ENCODE measurements at places on chromosomes 1 and 21.

DNA sequence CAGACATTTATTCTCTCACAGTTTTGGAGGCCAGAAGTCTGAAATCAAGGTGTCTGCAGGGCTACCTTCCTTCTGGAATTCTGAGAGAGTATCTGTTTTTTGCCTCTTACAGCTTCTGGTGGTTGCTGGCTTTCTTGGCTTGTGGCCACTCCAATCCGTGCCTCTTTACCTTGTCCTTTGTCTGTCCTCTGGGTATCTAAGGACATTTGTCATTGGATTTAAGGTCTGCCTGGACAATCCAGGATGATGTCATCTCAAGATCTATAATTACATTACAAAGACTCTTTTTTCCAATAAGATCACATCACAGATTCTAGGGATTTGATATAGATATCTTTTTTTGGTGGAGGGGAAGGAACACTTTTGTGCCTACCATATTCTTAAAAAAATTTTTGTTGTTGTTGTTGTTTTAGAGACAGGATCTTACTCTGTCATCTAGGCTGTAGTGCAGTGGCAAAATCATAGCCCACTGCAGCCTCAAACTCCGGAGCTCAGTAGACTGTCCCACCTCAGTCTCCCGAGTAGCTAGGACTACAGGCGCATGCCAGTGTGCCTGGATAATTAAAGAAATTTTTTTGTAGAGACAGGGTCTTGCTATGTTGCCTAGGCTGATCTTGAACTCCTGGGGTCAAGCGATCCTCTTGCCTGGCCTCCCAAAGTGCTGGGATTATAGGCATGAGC, 61.9 kb downstream of the XPR1 start:
- no peak overlapping the region for H3K27ac ChIP-seq
- no peaks in the 10 kb centered on the region for H3K27me3 ChIP-seq
- no peak overlapping the region for H3K4me3 ChIP-seq
- H3K4me1 ChIP-seq, result peaks cover 45% of the 10 kb centered on the region

DNA sequence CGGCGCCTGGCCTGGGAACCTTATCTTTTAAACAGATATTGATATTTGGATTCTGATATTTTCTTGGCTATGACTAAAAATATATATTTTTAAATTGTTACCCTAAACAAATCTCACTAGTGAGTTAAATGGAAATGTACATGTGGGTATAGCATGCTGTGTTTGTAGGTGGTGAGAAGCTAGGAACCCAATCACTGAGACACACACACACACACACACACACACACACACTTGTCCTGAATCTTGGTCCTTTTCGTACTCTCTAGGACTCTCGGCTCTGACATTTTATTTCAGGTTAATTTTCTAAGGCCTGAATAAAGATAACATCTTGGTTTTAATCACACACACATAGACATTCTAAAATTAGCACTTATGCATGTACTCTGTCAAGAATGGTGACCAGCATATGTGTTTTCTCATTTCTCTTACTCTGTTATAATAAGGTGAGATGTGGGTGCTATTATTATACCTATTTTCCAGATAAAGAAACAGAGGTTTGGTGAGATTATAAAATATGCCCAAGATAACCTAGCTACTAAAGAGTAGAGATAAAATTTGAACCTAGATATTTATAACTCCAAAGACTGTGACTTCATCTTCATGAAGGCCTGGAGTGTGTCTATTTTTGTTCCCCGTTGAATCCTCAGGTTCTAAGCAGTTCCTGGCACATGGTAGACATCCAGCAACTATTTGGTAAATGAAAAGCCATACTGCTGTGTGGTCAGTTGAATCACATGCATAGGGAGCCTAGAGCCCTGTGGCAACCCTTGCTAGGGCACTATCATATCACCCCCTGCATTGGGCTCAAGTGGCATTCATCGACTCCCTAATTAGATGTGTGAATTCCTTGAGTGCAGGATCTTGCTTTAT, 85.0 kb upstream of the RAB3GAP2 start:
- peaks cover 20% of the 10 kb centered on the region for H3K27me3 ChIP-seq
- H3K4me1 ChIP-seq, result no peaks in the 10 kb centered on the region
- no peak overlapping the region for H3K4me3 ChIP-seq
- no peak for DNase-seq
- no peaks in the 10 kb centered on the region for H3K36me3 ChIP-seq
- no peak overlapping the region for H3K27ac ChIP-seq

GRCh38 chr1:49050041-49050440, 273.4 kb upstream of the BEND5 start:
- H3K27ac ChIP-seq, result no peak overlapping the region
- no peaks in the 10 kb centered on the region for H3K36me3 ChIP-seq
- no peak overlapping the region for H3K4me3 ChIP-seq
- H3K27me3 ChIP-seq, result no peaks in the 10 kb centered on the region

DNA sequence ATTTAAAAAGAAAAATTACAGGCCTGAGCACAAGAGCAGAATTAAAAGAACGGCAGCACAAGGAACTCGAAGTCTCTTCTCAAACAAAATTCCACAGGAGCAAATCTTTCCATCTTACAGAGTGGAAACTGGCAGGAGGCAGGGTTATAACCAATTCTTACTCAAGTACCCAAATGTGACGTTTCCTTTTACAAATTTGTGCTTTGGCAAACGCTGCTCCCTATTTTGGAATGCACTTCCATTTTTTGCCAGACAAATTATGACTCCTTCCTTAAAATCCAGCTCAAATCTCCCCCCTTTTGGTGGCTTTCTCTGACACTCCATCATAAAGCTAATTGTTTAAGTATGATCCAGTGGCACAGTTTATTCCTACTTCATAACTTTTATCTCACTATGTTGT, 7.8 kb downstream of the ERI3 start:
- no peaks in the 10 kb centered on the region for H3K27me3 ChIP-seq
- DNase-seq, result no peak
- H3K4me3 ChIP-seq, result no peak overlapping the region
- H3K4me1 ChIP-seq, result peaks cover 44% of the 10 kb centered on the region
- H3K36me3 ChIP-seq, result peaks cover 2% of the 10 kb centered on the region

DNA sequence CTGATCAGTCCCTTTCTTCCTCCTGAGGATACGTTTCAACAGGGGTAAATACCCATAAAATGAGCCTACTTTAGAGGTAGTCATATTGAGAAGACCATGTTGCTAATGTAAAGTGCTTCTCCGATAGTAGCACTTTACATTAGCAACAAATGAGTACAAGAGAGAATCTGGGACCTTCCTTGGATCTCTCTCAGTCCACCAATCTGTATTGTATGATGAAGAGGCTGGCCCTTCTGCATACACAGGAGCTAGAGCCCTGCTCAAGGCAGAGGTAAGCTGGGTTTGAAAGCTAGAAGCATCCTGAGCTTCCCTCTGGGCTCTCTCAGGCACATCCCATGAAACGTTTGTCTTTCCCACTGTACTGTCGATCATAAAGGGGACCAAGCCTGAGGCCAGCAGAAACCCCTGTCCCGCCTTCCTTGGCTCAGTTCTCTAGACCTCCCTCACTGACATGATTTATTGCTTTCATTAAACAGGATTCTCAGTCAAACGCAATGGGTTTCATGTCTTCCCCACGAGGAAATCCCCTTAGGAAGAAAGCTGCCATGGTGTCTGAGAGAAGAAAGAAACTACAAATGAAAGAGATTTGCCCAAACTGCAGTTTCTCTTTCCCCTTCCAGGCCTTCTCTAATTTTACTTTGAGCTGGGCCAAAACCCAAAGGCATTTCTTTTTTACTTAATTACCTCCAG, 62.8 kb upstream of the BCAR3 start:
- no peaks in the 10 kb centered on the region for H3K4me1 ChIP-seq
- DNase-seq, result no peak
- H3K27ac ChIP-seq, result no peak overlapping the region
- peaks cover 3% of the 10 kb centered on the region for H3K36me3 ChIP-seq

GRCh38 chr21:36729310-36729970, 30.5 kb downstream of the SIM2 start:
- no peaks in the 10 kb centered on the region for H3K36me3 ChIP-seq
- no peak overlapping the region for H3K4me3 ChIP-seq
- no peak for DNase-seq

- H3K4me1 ChIP-seq, result peaks cover 9% of the 10 kb centered on the region
- no peak for DNase-seq
- peaks cover 57% of the 10 kb centered on the region for H3K36me3 ChIP-seq
Observed at GRCh38 chr1:184822267-184822666, 67.6 kb upstream of the EDEM3 start.

DNA sequence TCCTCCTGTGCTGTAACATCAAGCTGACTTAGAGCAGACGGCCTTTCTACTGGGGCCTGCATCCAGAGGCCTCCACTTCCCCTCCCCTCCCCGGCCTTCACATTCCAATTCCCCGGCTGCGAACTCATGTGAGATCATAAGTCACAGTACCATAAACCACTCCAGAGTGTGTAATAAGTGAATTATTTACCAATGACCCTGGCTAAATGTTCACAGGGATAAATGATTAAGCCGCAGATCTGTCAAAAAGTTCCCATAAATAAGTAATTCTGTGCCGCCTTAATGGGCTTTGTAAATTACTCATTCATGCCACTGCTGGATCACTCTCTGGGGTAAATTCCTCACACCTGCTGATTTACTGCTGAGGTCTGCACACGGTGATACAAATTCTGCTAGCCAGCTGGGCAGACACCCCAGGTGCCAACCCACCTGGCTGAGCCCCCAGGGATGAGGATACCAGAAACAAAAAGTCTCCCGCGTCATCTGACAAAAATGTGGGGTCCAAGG, 27.4 kb upstream of the KIRREL1 start:
- DNase-seq, result no peak
- no peak overlapping the region for H3K4me3 ChIP-seq
- no peaks in the 10 kb centered on the region for H3K4me1 ChIP-seq
- no peaks in the 10 kb centered on the region for H3K36me3 ChIP-seq

DNA sequence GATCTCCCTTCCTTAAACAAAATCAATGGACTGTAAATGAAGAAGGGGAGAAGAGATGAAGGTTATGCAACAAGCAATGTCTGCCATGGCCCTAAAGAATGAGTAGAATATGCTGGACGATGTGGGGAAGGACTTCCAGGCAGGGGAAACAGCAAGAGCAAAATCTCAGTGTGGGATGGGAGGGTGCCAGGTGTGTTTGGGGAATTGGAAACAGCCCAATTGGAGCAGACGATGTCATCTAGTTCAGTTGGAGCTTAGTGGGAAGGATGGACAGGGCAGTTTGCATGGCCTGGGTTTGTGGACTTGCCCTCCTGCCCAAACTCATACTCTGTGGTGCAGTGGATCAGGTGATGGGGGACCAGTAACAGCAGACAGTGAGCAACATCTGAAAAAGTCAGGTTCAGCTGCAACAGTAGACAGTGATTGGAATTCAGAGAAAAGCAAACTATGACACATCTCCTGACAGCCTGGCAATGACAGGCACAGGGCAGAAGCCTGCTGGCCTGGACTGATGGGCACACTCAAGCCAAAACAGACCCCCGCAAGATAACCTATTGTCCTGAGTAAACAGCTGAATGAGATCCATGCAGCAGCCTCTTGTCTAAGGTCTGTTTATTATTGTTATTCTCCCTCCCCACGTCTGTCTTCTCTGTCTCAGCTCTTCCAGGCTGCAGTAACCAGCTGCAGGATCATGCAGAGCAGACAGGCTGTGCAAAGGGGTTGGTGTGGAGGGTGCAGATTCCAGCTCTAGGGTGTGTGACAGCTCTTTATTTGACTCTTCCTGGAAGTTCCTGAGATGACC, 50.5 kb upstream of the PRELP start:
- H3K4me1 ChIP-seq, result no peaks in the 10 kb centered on the region
- H3K27me3 ChIP-seq, result peaks cover 87% of the 10 kb centered on the region
- no peak overlapping the region for H3K27ac ChIP-seq
- DNase-seq, result no peak

- H3K4me1 ChIP-seq, result peaks cover under 1% of the 10 kb centered on the region
- H3K4me3 ChIP-seq, result no peak overlapping the region
- H3K27ac ChIP-seq, result no peak overlapping the region
- DNase-seq, result no peak
- peaks cover 4% of the 10 kb centered on the region for H3K36me3 ChIP-seq
- peaks cover 28% of the 10 kb centered on the region for H3K27me3 ChIP-seq
Observed at GRCh38 chr1:114003431-114003830, 24.2 kb downstream of the OLFML3 start.

GRCh38 chr1:106492880-106493279, 563.6 kb upstream of the PRMT6 start:
- no peak for DNase-seq
- no peaks in the 10 kb centered on the region for H3K36me3 ChIP-seq
- H3K27ac ChIP-seq, result no peak overlapping the region
- no peak overlapping the region for H3K4me3 ChIP-seq

GRCh38 chr1:203926025-203926540, 64.7 kb downstream of the SNRPE start:
- no peaks in the 10 kb centered on the region for H3K36me3 ChIP-seq
- DNase-seq, result no peak
- H3K4me1 ChIP-seq, result peaks cover 7% of the 10 kb centered on the region
- H3K4me3 ChIP-seq, result no peak overlapping the region

DNA sequence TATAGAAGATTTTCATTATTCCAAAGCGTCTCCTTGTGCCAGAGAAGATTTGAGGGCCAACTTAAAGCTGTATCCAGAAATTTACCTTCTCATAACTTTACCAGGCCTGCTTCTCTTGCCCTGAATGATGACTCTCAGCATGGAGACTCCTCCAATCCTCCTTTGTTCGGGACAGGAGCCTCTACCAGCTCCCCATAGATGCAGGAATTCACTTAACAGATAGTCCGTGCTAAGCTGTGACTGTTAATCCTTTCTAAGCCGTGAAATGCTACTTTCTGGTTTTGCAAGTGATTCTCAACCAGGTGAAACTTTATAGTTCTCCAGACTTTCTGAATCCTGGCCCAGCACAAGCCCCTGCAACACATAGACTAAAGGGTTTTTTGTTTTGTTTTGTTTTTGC, 31.8 kb upstream of the KCND3 start:
- no peak for DNase-seq
- no peak overlapping the region for H3K27ac ChIP-seq
- H3K4me3 ChIP-seq, result no peak overlapping the region
- H3K36me3 ChIP-seq, result peaks cover 1% of the 10 kb centered on the region
- peaks cover 81% of the 10 kb centered on the region for H3K27me3 ChIP-seq
- no peaks in the 10 kb centered on the region for H3K4me1 ChIP-seq

- H3K27me3 ChIP-seq, result no peaks in the 10 kb centered on the region
- no peak overlapping the region for H3K27ac ChIP-seq
- no peaks in the 10 kb centered on the region for H3K4me1 ChIP-seq
- no peak overlapping the region for H3K4me3 ChIP-seq
Observed at GRCh38 chr1:173122958-173123852, 72.5 kb upstream of the TNFSF18 start.

DNA sequence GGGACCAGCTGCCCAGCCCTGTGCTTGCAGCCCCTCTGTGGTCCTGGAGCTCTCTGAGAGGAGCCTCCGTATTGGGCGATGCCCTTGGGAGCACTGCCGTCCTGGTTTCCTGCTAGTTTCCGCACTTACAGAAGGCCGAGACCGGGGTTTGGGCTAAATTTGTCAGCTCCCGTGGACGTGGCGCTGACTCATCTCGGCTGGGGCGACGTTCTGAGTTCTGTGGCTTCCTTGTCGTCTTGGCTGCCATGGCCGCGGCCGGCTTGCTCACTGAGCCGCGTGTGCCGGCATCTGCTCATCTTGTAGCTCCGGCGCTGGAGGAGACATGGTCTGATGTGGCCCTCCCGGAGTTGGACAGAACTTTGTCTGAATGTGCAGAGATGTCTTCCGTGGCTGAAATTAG, 64.9 kb downstream of the PCNT start:
- no peak overlapping the region for H3K4me3 ChIP-seq
- no peak overlapping the region for H3K27ac ChIP-seq
- H3K27me3 ChIP-seq, result no peaks in the 10 kb centered on the region

All from central memory CD8-positive, alpha-beta T cell (primary cell).